ENCODE measurements at places on chromosomes 2 and 18.

DNA sequence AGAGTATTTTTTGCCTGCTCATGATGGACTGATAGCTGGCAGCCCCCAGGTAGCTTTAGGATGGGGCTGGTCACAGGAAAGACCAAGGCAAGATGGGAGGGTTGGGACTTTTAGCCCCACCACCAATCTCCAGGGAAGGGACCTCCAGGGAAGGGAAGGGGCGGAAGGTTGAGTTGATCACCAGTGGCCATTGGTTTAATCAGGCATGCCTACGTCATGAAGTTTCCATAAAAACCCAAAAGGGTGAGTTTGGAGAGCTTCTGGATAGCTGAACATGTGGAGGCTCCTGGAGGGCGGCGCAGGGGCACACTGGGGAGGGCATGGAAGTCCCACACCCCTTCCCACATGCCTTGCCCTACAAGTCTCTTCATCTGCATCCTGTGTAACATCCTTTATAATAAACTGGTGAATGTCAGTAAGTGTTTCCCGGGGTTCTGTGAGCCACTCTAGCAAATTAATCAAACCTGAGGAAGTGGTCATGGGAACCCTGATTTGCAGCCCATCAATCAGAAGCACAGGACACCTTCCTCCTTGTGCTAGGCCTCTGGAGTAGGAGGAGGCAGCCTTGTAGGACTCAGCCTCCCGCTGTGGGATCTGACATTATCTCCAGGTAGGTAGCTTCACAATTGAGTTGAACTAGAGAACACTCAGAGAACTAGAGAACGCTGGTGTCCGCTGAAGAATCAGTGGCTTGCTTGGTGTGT lies 30.3 kb downstream of the RAB31 start:
- DNase-seq: no peak

- DNase-seq: no peak
Observed at GRCh38 chr2:187180529-187180928, 267.5 kb downstream of the CALCRL start.

- DNase-seq: no peak
Observed at GRCh38 chr18:44883671-44884070, 203.0 kb downstream of the SETBP1 start.

- no peak for DNase-seq
Observed at GRCh38 chr2:24022975-24023575, 13.2 kb downstream of the MFSD2B start.

- no peak for DNase-seq
Observed at GRCh38 chr18:24263050-24263449, 124.2 kb downstream of the CABYR start.

DNA sequence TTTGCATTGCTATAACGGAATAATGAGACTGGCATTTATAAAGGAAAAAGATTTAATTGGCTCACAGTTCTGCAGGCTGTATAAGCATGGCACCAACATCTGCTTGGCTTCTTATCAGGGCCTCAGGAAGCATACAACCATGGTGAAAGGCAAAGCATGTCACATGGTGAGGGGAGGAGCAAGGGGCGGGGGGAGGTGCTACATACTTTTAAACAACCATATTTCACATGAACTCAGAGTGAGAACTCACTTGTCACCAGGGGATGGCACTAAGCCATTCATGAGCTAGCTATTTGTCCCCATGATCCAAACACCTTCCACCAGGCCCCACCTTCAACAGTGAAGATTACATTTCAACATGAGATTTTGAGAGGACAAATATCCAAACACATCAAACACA lies 188.7 kb downstream of the MBD5 start:
- no peak for DNase-seq

DNA sequence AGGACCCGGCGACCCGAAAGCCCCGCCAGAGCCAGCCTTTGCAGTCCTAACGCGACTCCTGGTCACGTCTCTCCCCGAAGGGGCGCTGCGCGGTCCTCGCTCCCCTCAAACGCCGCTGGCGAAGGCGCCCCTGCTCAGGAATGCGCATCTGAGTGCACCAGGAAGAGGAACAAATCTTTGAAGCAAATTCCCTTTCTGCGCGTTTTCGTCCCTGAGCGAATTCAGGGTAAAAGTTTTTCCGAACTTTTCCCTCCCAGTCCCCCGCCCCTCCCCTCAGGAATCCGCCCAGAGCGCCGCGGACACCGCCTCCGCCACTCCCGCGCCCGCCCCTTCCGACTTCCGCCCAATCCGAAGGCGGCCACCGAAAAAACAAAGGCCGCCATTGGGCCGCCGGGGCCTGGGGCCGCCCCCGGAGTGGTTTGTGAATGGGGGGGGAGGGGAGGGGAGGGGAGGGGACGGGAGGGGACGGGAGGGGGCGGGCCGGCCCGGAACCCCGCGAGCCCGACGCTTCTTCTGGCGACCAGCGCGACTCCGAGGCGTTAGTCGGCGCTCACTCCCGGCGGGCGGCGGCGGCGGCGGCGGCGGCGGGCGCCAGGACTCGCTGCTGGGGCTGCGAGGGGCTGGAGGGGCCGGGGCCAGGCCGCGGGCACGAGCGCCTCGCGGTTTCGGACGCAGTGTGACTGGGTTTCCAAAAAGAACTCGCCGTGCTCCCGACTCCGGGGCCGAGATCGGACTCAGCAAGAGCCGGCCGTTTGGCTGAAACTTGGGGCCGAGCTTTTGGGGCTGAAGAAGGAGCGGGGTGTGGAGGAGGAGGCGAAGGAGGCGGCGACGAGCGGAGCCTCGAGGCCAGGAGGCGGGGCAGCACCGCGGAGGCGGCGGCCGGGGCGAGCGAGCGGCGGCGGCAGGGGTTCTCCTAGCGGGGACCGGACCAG lies at the start of gene FZD7:
TSS of gene FZD7 (plus strand) at position 539 of the 932 bp plus-strand sequence. CDS start 793 bp downstream, outside the sequence.
- DNase-seq: peak; percentile 79

- DNase-seq: no peak
Observed at GRCh38 chr18:60838677-60839076, 466.1 kb upstream of the MC4R start.

DNA sequence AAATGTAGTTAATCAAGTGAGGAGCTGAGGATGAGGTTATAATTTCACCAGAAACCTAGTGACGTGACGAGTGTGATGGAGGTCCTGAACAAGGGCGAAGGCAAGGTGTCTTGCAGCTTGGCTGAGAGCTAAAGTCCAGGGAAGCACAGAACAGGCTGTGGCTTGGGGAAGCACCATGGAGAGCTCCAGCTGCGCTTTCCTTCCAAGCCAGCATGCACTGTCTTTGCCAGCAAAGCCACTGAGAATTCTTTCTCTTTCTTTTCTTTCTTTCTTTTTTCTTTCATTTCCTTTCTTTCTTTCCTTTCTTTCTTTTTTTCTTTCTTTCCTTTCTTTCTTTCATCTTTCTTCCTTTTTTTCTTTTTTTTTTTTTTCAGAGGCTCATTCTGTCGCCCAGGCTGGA lies 239.3 kb downstream of the FBXO15 start:
- no peak for DNase-seq

GRCh38 chr2:54332386-54332785 lies 76.4 kb upstream of the TSPYL6 start:
- DNase-seq: no peak

DNA sequence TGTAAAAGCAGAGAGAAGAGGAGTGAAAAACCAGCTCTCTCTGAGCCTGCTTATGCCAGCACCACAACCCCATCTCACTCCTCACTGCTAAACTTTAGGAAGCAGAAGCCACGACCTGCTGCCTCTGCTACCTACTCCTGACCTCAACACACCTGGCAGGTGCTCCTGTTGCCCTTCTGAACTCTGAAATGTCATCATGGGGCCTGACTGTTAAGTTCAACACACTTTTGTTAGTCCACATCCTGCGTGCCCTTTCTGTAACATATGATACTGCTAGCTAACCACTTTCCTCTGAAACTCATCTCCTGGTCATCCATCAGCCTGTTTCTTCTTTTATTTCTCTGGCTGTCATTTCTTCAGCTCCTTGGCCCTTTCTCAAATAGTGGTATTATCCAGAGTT lies 118.1 kb downstream of the EPB41L3 start:
- no peak for DNase-seq

GRCh38 chr18:23337599-23338444 lies 115.3 kb upstream of the RIOK3 start:
- DNase-seq: no peak

- DNase-seq: no peak
Observed at GRCh38 chr18:43620936-43621335, 343.6 kb upstream of the SYT4 start.

- no peak for DNase-seq
Observed at GRCh38 chr2:60565472-60565871, 12.0 kb upstream of the BCL11A start.

DNA sequence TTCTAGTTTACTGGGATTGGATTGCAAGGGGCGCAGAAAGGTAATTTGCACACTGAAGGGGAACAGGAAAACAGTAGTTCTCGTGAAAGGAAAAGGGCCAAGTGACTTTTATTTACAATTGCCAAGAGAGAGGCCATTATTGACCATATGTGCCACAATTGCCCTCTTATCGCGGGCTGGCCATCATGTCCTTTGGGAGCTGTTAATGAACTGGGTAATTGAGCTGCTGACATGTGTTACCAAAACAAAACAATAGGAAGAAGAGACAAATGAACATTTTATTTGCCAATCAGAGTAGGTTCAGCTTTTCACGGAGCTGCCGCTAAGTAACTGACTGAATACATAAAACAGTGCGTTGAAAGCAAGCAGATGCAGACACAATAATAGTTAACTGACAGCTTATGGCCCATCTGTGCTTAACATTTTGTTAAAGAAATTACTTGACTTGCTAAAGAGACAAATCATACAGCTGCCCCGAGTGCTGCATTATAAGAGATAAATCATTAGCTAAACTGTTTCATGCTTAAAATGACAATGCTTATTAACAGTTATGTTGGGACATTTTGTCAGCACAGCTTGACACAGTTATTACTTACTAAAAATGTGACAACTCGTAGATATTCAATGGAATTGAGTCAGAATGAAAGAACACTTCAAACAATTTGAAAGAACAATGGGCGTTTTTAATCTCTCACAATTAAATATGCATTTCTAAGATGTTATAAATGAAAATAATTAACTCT lies 57.5 kb downstream of the PAX3 start:
- no peak for DNase-seq

GRCh38 chr18:45059695-45060094 lies 379.0 kb downstream of the SETBP1 start:
- peak; percentile 11 for DNase-seq

DNA sequence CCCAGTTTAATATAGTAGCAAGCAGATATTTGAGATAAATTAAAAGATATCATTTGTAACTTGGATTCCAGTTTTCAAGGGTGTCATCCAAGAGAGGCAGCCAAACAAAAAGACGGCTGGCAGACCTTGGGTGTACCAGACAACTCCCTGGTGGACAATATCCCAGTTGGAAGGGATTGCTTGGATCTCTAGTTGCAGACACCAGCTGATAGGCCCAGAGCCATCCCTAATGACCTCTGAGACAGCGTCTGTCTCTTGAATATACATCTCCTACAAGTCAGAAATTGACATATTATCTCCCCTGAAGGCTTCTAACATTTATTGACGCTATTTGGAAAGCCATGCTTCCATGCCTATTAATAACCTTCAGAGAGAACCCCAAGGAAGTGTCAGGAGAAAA lies 67.7 kb downstream of the ACVR1 start:
- no peak for DNase-seq

- DNase-seq: no peak
Observed at GRCh38 chr2:192051533-192051932, 143.2 kb downstream of the TMEFF2 start.

- no peak for DNase-seq
Observed at GRCh38 chr2:48399828-48400552, 130.0 kb upstream of the STON1 start.

DNA sequence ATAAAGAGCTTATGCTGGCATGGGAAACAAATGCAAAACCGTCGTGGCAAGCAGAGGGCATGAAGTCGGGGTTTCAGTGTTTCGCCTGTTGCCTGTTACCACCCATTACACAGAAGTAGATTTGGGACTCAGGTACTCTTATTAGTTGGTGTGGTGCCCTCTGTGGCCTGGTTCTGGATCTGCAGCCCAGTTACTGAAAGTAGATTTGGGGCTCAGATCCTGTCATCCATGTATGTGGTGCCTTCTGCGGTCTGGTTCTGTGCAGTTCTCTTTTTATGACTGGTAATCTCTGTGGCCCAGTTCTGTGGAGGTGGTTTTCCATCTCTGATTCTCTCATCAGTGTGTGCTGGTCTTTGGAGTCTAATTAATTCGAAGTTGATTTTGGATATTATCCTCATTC lies 45.2 kb downstream of the ADNP2 start:
- no peak for DNase-seq

GRCh38 chr2:24421668-24422067 lies 61.3 kb upstream of the ITSN2 start:
- no peak for DNase-seq

GRCh38 chr2:26938399-26939118 lies 31.9 kb upstream of the MAPRE3 start:
- no peak for DNase-seq

GRCh38 chr18:41666231-41666630 lies 288.8 kb upstream of the PIK3C3 start:
- no peak for DNase-seq

- DNase-seq: no peak
Observed at GRCh38 chr18:1488957-1489356, 584.3 kb downstream of the ADCYAP1 start.

DNA sequence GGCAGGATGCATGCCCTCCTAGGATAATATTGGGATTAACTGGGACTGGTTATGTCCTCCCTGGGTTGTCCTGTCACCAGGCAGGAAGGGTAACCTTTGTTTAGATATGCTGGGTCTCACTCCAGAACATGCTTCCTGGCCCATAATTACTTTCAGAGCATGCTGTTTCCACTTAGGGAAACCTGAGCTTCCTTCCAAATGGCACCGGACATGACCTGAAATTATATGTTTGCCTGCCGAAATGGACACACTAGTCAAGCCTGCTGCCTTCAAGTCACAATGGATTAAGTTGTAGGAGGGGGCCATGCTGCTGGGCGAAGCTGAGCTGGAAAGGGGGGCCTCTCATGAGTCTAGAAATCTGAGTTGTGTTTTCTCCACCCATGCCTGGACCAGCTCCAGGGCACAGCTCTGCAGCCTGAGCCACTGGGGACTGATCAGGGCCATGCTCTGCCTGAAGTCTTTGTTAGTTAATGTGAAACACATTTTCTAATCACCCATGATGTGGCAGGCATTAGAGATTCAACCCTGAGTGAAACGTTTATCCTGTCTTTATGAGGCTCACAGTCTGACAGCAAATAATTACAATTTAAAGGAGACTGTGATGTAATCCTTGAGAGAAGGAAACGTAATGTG lies 273.3 kb downstream of the TNS1 start:
- DNase-seq: no peak

DNA sequence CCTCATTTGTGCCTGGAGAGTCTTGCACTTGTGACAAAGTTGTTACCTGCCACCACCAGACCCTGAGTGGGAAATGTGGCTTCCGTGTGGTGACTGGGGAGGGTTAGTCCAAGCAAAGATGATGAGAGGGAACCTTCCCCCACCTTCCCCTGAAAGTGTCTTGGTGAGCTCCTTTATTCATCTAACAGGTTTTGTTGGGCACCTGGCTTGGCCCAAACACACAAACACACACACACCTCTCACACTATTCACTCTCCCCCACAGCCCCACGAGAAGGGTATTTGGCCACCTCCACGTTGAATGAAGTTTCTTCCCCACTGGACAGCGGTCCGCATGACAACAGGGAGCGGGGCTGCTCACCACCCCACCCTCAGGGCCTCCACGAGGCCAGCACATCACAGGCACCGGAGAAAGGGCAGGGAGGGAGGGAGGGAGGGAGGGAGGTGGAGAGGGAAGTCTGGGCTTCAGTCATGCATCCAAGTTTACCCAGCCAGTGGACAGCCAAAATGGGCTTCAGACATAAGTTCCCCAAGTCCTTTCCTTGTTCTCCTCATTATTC lies 1.4 kb downstream of the CIB4 start:
- DNase-seq: no peak
